Activated CD4-positive, alpha-beta T cell treated with anti-CD3 and anti-CD28 coated beads, Interleukin-2, Interleukin-6, amounts not matched to agents 100 ng/mL and 50 ng/mL, durations not matched to agents 16 hours and 8 hours (primary cell): ENCODE measurements at places on chromosomes 13 and 19.

- no peak for DNase-seq
These were observed 4.7 kb downstream of the AKAP8 start for GRCh38 chr19:15374796-15375440.

DNA sequence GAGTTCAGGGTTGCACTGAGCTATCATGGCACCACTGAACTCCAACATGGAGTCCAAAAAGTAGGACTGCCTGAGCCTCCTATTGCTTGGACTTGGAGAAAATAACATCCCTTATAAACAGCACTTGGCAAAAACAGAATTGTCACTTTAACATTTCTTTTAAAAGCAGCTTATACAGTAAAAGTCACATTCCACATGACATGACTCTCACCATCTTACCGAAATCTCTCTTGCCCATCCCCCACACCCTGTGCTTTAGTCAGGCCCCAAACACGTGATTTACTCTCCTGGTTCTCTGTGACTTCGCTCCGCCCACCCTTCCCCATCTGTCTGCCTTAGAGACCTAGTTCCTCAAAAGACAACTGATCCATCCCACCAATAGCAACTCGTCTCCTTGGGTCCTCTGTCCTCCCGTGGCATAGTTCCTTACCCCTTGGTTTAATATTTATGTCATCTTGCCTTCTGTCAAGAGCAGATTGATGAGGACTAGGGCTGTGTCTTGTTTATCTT, 4.6 kb downstream of the SAFB start:
- DNase-seq, result peak; percentile 54

DNA sequence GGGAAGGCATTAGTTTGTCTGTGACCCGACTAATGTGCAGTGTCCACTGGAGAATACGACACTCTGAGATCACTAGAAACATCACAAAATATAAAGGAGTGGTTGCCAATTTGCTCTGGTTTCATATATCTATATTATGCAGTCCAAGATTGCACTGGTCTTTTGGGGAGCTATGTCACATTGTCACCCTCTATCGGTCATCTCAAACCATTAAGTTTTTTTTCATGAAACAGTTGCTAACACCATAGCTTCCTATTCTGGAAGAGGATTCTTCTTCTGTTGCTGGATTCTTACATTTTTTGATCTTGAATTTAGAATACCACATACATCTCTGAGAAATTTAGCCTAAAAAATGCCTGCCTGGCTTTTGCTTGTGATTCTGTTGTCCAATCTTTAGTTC, 168.6 kb downstream of the LACC1 start:
- DNase-seq, result no peak

DNA sequence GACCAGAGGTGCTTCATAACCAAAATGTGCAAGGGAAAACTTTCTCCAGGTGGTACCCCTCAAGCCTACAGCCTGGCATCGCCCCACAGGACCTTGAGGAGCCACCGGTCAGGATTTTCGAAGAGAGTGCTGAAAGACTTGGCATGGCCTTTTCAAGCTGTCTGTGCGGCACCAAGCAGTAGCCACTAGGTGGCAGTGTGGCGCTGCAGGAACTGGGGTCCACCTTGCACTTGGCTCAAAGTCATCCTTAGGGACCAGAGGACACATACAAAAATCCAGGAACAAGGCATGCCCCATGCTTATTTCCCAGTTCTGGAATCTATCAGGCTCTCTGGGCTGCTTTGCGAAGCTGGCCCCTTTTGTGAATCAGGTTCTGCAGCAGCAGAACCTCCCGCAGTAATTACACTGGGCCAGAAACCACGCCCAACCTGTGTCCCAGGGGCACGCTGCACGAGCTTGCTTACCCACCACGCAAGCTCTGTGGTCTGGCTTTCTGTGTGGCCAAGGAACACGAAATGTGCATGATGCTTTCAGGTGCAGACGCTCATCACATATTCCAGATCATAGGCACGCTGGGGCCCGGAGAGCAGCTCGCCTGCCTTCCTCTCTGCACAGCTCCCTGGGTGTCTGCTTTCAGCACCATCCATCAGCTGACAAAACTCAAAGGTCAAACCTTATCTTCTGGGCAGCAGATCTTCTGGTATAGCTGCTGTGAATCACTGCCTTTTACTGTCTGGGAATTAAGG, 87.2 kb downstream of the SLC7A1 start:
- DNase-seq, result peak; percentile 77

- no peak for DNase-seq
These were observed 56.4 kb upstream of the STARD13 start for GRCh38 chr13:33341861-33342452.
